ENCODE measurements at places on chromosomes 5 and 9.

- DNase-seq, result no peak
Observed at GRCh38 chr5:19175776-19176570, 812.0 kb downstream of the CDH18 start.

GRCh38 chr5:177339107-177339638 is 12.3 kb downstream of the LMAN2 start:
- no peak for DNase-seq

DNA sequence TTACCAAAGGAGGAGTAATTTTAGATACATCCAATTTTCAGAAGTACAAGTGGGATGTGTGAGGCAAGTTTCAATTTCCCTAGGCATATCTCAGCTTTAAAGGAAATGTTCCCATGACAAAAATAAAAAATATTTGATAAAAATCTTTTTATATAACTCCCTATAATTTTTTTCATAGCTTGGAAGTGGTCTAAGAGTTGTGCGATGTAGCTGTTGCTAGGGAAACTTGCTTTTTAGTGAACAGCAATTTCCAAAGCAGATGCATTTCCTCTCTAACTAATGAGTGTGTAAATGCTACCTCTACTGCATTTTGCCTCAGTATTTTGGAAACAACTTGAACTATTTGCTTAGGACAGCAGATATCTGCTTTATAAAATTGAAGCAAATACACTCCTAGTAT is 39.6 kb downstream of the MACIR start:
- DNase-seq, result no peak

GRCh38 chr5:962386-962785 is 46.2 kb upstream of the NKD2 start:
- DNase-seq, result no peak
